ENCODE measurements at places on chromosomes 7 and 10.

DNA sequence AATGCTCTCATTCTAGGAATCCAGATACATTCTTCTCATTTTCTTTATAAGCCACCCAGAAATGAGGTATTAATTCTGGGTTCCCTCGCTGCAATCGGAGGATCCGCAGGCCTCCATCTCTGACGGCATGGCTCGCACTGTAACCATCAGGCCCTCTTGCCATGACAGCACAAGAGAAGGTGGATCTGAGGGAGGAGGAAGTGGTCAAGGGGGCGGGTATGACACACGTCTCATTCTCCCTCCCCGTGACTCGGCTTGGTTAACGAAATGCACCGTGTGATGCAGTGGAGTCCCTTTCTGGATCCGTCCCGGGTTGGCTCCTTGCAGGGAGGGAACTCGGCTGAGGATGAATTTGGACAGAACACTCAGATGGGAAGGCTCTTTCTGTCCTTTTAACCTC is 280.2 kb downstream of the TCERG1L start:
- no peak for DNase-seq

DNA sequence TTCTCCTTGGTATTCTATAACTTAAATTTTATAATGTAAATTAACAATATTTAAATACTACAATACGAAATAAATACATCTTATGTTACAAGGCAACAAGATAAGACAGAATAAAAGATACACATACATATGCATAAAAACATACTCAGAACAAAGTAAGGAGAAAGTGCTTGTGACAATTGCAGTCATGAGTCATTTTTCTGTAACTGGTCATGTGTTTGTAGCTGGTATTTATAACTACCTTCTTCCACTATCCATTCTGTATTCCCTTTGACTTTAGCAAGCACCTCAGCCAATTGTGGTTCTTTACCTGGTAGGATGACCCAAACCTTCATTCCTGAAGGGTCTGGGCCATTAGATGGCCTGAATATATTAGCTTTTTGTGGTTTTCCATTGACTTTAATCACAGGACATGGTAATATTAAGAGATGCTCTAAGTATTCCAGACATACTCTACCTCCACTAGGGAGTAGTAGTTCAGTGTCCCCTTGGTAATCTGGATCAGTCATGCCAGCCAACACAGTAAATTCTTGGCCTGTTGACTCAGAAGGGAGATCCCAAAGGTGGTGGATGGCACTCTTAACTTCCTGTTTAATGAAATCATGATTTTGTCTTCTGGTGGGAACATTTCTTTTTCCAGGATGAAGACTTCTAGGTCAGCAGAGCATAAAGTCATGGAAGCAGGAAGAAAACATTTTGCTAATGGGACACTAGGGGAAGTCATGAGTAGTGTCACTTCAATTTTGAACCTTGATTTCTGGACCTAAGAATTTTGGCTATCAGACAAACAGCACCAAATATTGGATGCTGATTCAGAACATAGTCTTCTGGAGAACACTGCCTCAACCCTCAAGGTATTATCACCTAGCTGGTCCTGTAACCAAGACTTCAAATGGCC is 733.7 kb upstream of the IGFBP3 start:
- no peak for DNase-seq

- no peak for DNase-seq
Measured at GRCh38 chr7:87027900-87028299, 31.6 kb downstream of the ELAPOR2 start.

- DNase-seq: no peak
Measured at GRCh38 chr7:27150568-27151340, 1.6 kb downstream of the HOXA3 start.

DNA sequence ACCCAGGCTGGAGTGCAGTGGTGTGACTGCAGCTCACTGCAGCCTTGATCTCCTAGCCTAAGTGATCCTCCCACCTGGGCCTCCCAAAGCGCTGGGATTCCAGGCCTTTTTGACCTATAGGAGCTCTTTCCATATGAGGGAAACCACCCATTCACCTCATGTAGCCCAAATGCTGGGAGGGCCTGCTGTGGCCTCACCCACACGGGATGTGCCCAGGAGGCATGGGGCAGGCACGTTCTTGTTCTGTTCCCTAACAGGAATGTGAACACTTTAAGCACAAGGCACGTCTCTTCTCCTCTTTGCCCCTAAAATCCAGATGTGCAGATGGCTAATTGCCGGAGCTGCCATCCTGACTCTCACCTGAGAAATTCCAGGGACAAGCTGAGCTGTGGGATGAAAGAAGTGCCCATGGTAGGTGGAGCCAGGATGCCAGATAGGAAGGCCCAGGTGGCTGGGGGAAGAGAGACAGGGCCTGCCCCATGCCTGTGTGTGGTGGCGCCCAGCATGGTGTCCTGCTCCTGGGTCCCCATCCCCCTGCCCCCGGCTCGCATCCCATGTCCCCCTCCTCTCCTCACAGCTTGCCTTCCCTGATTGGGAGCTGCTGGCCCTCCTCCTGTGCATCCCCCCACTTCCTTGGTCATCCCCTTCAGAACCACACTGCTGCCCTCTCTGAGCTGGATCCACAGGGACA is 17.3 kb downstream of the CAMK2B start:
- no peak for DNase-seq

Measured in amygdala (tissue), 56 donors.